Fibroblast of lung (primary cell): ENCODE measurements at places on chromosomes 2 and 18. TPM values are rescaled to one million over a fixed set of nuclear protein-coding genes. Genes with fewer than 3 reads are reported as not detected.
A peak's percentile ranks its signal among the peaks of the same experiment; 100 is the strongest.

The RUFY4 gene
- total RNA-seq, result not detected in 2 replicates

DNA sequence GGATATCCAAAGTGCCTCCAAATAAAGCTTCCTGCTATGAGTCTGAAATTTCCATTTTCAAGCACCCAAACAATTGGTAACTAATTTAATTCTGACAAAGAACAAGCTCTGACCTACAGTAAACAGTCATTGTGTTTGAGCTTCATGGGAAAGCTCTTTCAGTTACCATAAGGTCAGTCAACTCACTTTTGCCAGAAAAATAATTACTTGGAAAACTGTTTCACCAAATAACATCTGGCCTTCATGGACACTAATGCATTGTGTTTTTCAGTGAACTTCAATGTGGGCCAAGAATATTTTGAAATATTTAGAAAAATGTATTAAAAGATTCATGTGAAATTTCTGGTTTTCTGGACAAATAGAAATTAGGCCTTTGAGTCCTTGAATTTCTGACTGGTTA lies 369.9 kb downstream of the GALR1 start:
- H3K27me3 ChIP-seq, result no peaks in the 10 kb centered on the region
- H3K36me3 ChIP-seq, result no peaks in the 10 kb centered on the region
- no peak overlapping the region for H3K27ac ChIP-seq
- DNase-seq, result no peak
- H3K4me3 ChIP-seq, result no peak overlapping the region

The DUSP19 gene
- 5.1 and 7.4 TPM in 2 replicates for total RNA-seq

DNA sequence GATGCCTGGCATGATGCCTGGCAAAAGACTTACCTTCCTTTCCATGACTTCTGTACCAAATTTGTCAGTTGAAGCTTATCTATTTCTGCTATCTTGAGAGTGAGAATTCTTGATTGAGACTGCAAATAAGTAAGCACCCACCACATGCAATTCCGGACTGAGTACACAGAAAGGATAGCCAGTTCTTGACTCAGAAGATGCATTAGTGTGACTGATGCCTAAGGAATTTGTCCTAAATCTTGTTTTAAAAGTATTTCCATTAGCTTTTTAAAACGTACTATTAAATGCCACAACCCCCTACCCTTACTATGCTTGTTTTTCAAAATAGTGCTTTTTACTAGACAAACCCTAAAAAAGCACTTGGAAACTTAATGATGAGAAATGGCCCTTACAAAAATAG lies 545 bp downstream of the MPP4 start:
- H3K27ac ChIP-seq, result peak overlapping the region; percentile 51
- DNase-seq, result peak; percentile 95
- H3K4me3 ChIP-seq, result no peak overlapping the region
- H3K36me3 ChIP-seq, result peaks cover 3% of the 10 kb centered on the region

The RFTN2 gene
- total RNA-seq, result 6.9 and 10.2 TPM in 2 replicates

The CD8B2 gene
- not detected in 2 replicates for total RNA-seq

GRCh38 chr18:13269013-13269280 lies 50.4 kb downstream of the LDLRAD4 start:
- no peak overlapping the region for H3K27ac ChIP-seq
- peak; percentile 56 for DNase-seq
- H3K36me3 ChIP-seq, result no peaks in the 10 kb centered on the region
- no peaks in the 10 kb centered on the region for H3K27me3 ChIP-seq
- H3K4me1 ChIP-seq, result no peaks in the 10 kb centered on the region

DNA sequence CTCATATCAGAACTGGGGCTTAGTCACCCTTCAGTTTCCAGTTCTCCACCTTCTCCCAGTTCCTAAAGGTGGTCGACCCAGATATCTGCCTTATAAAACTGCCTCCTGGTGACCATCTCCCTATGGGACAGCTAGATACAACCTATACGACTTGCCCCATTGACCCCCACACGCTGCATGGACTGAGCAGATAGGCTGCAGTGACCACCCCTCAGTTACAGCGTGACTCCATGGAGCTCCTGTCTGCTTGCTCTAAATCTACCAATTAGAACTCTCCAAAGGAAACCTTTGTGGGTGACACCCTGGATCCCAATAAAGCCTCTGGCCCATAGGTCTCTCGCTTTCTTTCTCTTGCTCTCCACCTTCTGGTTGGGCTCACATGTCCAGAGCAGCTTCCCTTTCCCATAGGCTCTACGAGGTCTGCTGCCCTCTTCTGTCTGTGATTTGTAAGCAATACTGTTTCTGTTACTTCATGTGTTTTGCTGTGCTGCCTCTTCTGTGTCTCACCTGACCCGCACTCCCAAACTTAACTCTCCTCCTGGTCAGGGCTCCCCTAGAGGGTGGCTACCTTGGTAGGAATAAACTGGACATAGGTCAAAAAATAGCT lies 971.3 kb upstream of the FAM98A start:
- H3K4me1 ChIP-seq, result no peaks in the 10 kb centered on the region
- H3K27me3 ChIP-seq, result no peaks in the 10 kb centered on the region
- no peaks in the 10 kb centered on the region for H3K36me3 ChIP-seq
- DNase-seq, result no peak
- H3K4me3 ChIP-seq, result no peak overlapping the region

- H3K36me3 ChIP-seq, result no peaks in the 10 kb centered on the region
- H3K27ac ChIP-seq, result no peak overlapping the region
- no peak for DNase-seq
- no peaks in the 10 kb centered on the region for H3K27me3 ChIP-seq
Observed at GRCh38 chr18:33606621-33607020, 28.6 kb downstream of the ASXL3 start.

The ANKRD30BL gene
- total RNA-seq, result not detected in 2 replicates

DNA sequence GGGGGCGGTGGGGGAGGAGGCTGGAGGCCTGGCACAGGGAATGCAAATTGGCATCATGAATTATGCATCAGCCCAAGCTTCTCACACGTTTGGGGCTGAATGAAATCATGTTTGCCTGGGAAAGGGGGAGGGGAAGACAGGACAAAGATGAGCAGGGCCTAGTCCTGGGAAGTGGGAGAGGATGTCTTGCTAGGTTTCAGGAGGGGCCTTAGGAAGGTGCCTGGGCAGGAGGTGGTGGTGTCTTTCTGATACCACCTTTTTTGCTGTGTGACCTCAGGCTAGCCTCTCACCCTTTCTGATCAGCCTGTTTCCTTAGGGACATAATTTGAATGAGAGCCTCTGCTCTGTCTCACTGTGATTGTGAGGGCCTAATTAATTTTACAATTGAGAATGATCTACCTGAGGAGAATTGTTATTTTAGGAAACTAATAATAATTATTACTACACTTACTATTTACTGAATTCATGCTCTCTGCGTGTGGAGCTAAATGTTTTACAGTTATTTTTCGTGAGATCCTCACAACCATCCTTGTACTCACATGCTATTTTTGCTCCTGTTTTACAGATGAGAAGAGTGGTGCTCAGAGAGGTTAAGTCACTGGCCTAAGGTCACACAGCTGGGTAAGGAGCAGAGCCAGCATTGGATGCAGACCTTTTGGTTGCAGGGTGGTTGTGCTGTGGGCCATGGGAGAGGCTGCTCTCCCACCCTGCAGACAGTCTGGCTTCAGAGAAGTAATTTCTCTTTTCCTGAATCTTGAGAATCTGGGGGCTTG lies 39.6 kb downstream of the INHBB start:
- no peak overlapping the region for H3K4me3 ChIP-seq
- no peaks in the 10 kb centered on the region for H3K4me1 ChIP-seq
- no peak for DNase-seq
- H3K36me3 ChIP-seq, result no peaks in the 10 kb centered on the region
- peaks cover 2% of the 10 kb centered on the region for H3K27me3 ChIP-seq

DNA sequence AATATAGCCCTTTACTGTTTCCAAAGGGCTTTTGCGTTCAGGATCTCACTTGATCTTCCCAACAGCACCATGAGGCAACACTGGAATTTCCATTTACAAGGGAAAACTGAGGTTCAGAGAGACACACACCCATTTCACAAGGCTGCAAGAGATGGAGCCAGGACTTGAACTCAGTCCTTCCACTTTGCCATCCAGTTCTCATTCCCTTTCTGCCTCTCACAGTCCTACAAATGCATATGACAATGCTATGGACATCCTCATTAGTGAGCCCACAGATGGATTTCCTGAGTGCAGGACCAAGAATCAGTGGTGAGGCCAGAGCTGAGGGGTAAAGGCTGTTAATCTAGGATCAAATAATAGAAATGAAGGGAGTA lies 136.1 kb upstream of the MYCN start:
- DNase-seq, result no peak
- H3K27ac ChIP-seq, result no peak overlapping the region
- H3K4me3 ChIP-seq, result no peak overlapping the region
- H3K4me1 ChIP-seq, result no peaks in the 10 kb centered on the region

The DNAJC5G gene
- total RNA-seq, result not detected in 2 replicates

DNA sequence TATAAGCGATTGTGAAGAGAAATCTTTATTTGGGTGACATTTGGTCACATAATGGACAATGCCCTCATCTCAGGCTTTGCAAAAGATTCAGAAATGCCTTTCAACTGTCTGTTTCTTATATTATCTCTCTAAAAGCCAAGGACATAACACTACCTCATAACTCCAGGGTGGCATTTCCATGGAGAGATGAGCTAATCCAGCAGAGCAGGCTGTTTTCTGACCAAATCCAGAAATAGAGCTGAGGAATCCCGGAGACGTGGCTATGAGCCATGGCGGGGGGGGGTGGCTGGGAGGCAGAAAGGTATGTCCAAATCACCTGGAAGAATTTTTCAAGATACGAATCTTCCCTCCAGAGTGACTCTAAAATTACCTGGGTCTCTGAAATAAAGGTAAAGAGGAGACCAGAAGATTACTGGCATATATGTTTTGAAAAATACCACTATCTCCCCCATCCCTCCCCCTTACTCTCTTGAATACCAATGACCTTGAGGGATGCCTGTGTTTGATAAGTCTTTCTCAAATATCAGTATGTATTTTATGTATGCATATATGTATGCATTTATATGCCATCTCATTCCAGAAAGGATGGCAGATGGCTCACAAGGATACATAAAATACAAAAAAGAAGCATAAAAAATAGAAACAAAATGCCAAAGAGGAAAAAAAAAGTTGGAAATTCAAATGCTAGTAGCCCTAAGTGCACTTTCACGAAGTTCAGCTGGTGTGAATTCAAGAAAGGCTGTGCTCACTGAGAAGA lies 296.0 kb upstream of the MGAT5 start:
- H3K36me3 ChIP-seq, result no peaks in the 10 kb centered on the region
- DNase-seq, result no peak
- no peaks in the 10 kb centered on the region for H3K27me3 ChIP-seq
- H3K4me3 ChIP-seq, result no peak overlapping the region
- H3K4me1 ChIP-seq, result no peaks in the 10 kb centered on the region
- H3K27ac ChIP-seq, result no peak overlapping the region

The GATA6 gene
- 6.3 and 10.0 TPM in 2 replicates for total RNA-seq

GRCh38 chr2:142300517-142300916 lies 169.7 kb upstream of the LRP1B start:
- H3K4me1 ChIP-seq, result no peaks in the 10 kb centered on the region
- no peaks in the 10 kb centered on the region for H3K36me3 ChIP-seq
- H3K4me3 ChIP-seq, result no peak overlapping the region
- H3K27me3 ChIP-seq, result no peaks in the 10 kb centered on the region
- no peak overlapping the region for H3K27ac ChIP-seq
- no peak for DNase-seq

DNA sequence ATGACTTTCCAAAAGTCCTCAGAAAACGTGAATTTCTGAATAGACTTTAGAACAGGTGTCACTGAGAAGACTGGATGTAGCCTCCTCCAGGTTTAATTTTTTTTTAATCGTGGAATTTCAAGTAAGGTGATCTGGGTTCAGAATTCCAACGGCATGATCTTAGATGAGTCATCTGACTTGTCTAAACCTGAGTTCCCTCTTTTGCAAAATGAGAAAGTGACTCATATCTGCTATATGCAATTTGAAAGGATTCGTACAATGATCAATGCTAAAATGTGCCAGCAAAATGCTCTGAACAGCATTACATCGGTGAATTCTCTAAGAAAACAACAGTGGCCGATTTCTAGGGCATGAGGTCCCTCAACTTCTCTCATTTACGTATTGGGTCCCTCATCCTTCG lies 69.1 kb upstream of the ZNF516 start:
- DNase-seq, result peak; percentile 67
- H3K27ac ChIP-seq, result peak overlapping the region; percentile 64
- peaks cover 6% of the 10 kb centered on the region for H3K4me1 ChIP-seq
- no peak overlapping the region for H3K4me3 ChIP-seq

DNA sequence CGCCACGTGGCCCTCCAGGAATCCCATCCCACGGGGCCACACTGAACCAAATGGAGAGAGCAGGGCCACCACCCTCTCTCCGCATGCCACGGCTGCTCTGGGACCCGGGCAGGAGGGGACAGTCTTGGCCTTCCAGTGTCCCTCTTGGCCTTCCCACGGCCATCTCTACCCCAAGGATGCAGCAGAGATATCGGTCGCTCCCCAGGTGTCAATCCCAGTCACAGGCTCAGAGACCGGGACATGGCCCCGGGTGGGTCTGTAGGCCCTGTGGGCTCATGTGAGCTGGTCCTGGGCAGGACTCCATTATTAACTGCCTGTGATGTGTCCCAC lies 15.3 kb downstream of the CAPN10 start:
- no peak overlapping the region for H3K27ac ChIP-seq
- H3K36me3 ChIP-seq, result peaks cover 5% of the 10 kb centered on the region
- no peak for DNase-seq
- H3K4me1 ChIP-seq, result no peaks in the 10 kb centered on the region

GRCh38 chr2:59462422-59463197 lies 1090.8 kb downstream of the BCL11A start:
- H3K27ac ChIP-seq, result no peak overlapping the region
- H3K4me3 ChIP-seq, result no peak overlapping the region

DNA sequence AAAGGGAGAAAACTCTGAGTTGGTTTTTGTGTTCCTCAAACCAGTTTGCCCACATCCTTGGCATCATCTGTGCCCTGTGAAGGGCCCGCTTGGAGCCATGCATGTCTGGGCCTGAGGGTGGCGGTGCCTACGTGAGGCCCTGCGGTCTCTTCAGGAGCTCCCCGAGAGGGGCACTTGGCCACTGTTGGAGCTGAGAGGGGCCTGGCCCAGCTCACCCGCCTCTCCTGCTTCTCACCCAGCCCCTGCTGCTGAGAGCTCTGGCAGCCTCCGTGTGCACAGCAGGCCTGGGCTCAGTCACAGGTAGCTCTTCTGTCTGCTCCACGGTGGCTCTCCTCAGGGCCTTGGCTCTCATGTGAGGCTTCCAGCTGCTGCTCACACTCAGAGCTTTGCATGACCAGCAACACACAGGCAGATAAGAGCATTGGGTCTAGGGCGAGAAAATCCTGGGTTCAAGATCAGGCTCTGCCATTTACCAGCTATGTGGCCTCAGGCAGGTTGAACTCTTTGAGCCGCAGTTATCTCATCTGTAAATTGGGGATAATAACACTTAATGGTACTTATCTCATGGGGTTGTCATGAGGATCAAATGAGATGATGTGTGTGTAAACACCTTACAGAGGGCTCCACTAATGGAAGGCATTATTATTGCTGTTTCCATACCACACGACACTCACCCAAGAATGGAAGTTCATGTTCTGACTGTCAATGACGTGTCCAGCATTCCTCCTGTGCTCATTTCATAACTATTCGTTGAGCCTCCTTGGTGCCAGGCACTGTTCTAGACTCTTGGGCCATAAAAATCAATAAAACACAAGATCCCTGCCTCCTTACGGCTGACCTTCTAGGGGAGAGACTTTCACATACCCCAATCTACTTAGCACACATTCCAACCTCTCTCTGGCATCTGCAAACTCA lies 41.6 kb upstream of the PLB1 start:
- no peak overlapping the region for H3K27ac ChIP-seq
- DNase-seq, result no peak
- H3K27me3 ChIP-seq, result no peaks in the 10 kb centered on the region
- H3K4me3 ChIP-seq, result no peak overlapping the region
- no peaks in the 10 kb centered on the region for H3K36me3 ChIP-seq
- H3K4me1 ChIP-seq, result peaks cover 3% of the 10 kb centered on the region
